ENCODE measurements at places on chromosomes 1 and 21.

DNA sequence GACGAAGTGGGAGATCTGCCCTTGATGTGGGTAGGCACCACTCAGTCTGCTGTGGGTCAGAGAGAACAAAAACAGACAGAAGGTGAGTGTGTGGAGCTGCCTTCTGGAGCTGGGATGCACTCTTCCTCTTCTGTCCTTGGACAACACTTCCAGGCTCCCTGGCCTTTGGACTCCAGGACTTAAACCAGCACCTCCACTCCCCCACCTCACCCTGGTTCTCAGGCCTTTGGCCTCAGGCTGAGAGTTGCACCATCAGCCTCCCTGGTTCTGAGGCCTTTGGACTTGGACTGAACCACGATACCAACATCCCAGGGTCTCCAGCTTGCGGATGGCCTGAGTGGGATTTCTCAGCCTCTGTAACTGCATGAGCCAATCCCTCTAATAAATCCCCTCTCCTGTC, 68.1 kb upstream of the STUM start:
- DNase-seq, result no peak

- no peak for DNase-seq
Observed at GRCh38 chr1:239583536-239583935, 197.2 kb downstream of the CHRM3 start.

- DNase-seq, result no peak
Observed at GRCh38 chr1:61645476-61645875, 79.5 kb downstream of the TM2D1 start.

DNA sequence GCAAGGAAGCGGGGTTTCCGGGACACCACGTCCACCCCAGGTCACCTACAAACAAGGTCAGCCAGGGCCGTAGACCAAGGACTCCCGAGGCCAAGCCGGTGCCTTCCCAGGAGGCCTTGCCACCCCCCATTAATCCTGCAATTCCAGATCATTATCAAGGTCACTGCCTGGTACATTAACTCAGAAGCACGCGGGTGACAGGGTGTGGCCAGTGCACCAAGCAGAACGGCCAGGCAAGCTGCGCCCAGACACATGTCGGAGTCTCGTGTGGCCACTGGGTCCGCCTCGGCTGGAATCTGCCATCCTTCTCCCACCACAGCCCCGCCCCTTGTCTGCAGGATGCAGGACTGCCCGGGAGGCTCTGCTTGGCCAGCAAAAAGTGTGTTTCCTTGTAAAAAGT, 144.7 kb downstream of the PRDM16 start:
- DNase-seq, result no peak

DNA sequence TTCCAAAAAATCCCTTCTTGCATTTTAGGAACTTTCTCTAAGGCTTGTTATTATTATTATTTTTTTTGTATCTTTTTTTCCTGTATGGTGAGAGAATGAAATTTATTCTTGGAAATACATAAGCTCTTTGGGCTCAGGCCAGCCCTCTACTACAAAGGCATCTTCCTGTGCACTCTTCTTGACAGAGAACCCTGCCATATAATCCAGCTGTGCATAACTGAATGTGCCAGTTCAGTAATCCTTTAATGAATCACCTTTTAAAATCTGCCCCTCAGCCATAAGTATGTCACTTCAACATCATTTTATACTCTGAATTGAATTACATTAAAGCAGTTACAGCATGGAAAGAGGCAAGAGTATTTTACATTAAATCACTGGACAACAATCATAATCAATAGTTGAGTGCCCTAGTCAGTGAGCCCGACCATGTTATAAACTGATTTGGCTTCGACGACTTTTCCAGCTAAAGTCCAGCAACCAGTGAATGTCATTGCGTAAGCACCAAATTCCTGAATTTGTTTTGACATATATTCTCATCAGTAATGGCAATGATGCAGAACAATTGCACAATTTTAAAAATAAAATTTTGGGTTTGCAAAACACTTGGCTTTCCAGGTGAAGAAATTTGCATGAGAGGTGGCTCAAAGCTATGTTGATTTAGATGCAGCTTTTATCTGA, 59.2 kb upstream of the KCNK2 start:
- no peak for DNase-seq

- DNase-seq, result no peak
Observed at GRCh38 chr21:26032263-26032662, 138.3 kb downstream of the APP start.

GRCh38 chr1:177589166-177589565, 380.7 kb downstream of the SEC16B start:
- no peak for DNase-seq

GRCh38 chr1:224687465-224687864, 71.3 kb downstream of the CNIH3 start:
- DNase-seq, result no peak

GRCh38 chr1:31795801-31796621, 19.8 kb downstream of the SPOCD1 start:
- DNase-seq, result peak; percentile 95

DNA sequence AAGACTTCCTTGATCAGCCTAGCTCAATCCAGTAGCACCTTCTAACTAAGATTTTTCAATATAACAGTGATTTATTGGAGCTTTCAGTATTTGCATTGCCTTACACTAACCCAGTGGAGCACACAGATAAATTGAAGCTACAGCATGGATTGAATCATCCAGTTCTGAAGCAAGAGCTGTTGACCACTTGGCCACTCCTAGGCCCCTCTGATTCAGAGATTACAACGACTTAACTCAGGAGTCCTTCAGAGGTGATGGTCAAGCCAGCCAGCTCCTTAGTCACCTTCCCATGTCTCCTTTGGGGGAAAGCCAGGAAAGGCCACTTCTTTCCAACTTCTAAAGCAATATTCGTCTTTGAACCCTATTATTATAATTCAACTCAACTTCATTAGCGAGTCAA, 151.8 kb downstream of the TENT5C start:
- peak; percentile 57 for DNase-seq

GRCh38 chr1:13723810-13724209, 23.8 kb downstream of the PRDM2 start:
- no peak for DNase-seq
